ENCODE measurements at places on chromosomes 3 and 15. TPM values are rescaled to one million over a fixed set of nuclear protein-coding genes. Genes with fewer than 3 reads are reported as not detected.

The TRIM59 gene
- total RNA-seq = 5.6 TPM

The PDIA3 gene
- total RNA-seq = 520 TPM

The MYL3 gene
- total RNA-seq = 1.8 TPM

The ABI3BP gene
- total RNA-seq = 215 TPM

The C3orf52 gene
- total RNA-seq = 24.3 TPM

The OR4F6 gene
- not detected for total RNA-seq

The SCAMP5 gene
- total RNA-seq = 57.2 TPM

The TRH gene
- not detected for total RNA-seq

The TICRR gene
- 0.37 TPM for total RNA-seq

The WNT5A gene
- 13.7 TPM for total RNA-seq

The TBL1XR1 gene
- 137 TPM for total RNA-seq

The ROPN1 gene
- total RNA-seq = not detected

All from mucosa of gallbladder (tissue), 1 donor.